ENCODE measurements at places on chromosomes 16 and 17.

GRCh38 chr17:61202564-61202963 is 197.1 kb upstream of the TBX2 start:
- DNase-seq: no peak

- no peak for DNase-seq
These were observed 396.1 kb downstream of the SOX9 start for GRCh38 chr17:72516772-72517399.

GRCh38 chr17:37148156-37148555 is 199.4 kb downstream of the AATF start:
- no peak for DNase-seq

DNA sequence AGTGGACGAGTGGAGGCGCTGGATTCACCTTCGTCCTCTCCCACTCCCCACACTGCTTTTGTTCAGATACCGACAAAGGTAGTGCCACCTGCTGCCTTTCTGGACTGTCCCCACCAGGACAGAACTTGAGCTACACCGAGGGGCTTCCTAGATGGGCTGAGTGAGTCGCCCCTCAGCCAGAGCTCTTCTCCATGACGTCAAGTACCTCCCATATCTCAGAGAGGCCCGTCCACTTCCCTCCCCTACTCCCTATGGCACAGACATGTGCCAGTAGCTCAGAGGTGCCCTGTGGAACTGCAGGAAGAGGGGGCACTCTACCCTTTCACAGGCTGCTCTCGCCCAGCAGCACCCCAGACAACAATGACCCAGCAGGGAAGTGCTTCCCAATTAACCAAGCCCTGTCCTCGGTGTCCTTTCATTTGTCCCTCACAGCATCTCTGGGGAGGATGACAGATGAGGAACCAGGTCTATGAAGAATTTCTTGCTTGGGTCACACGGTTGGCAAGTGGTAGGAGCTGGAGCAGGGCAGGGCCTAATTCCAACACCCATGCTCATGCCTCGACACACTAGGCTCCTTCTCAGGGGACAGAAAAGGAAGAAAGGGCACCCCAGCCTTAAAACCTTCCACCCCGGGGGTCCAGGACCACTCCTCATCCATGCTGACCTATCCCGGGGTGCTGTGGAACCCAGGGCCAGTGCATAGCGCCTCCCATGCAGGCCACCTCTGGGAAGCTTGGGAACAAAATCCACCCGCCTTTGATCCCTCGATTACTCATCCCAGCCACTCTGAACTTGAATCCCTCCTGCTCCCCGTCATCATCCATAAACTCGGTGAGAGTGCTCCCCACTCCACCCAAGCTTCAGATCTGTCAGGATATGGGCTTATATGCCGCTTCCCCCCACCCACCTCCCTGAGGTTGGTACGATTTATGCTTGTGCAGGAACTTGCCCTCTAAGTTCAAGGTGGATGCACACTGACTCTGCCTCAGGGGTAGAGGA is 51.7 kb downstream of the WNT3 start:
- DNase-seq: no peak

- no peak for DNase-seq
These were observed 16.3 kb downstream of the PIK3R5 start for GRCh38 chr17:8949061-8949661.

- no peak for DNase-seq
These were observed 56.9 kb upstream of the BRD7 start for GRCh38 chr16:50425648-50426047.

DNA sequence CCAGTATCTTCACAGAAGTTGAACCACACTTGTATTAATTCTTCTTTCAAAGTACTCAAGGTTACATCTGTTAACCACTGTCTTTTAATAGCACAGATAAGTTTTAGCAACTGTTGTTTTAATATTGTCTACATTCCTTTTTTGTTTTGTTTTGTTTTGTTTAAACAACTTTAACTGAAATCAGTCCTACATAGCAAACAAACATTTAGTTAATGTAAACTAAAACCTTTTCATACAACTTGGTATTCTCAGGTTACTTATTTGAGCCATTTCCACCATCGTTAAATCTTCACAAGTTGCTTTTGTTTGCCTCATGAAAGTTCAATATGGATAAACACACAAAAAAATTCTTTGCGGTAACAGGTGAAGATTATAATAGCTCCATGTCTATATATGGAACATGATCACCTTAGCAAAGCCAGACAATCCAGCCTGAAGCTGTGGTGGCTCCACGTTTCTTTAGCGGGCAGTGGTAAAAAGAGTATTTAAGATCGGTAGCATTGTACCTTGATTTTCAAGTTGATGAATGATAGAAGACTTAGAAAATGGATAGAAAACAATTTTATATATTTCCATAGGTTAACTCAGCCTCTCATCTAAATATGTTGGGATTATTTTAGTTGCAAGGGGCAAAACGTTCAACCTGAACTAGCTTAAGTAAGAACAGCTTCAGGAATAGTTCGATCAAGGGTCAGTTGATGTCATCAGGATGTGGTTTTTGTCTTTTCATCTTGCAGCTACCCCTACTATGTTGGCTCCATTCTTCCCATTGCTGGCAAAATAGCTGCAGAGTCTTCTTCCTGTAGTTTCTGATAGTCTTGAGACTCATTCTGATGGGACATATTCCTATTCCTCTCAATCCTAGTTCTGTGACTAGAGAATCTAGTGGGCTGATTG is 182.8 kb downstream of the FTO start:
- no peak for DNase-seq

DNA sequence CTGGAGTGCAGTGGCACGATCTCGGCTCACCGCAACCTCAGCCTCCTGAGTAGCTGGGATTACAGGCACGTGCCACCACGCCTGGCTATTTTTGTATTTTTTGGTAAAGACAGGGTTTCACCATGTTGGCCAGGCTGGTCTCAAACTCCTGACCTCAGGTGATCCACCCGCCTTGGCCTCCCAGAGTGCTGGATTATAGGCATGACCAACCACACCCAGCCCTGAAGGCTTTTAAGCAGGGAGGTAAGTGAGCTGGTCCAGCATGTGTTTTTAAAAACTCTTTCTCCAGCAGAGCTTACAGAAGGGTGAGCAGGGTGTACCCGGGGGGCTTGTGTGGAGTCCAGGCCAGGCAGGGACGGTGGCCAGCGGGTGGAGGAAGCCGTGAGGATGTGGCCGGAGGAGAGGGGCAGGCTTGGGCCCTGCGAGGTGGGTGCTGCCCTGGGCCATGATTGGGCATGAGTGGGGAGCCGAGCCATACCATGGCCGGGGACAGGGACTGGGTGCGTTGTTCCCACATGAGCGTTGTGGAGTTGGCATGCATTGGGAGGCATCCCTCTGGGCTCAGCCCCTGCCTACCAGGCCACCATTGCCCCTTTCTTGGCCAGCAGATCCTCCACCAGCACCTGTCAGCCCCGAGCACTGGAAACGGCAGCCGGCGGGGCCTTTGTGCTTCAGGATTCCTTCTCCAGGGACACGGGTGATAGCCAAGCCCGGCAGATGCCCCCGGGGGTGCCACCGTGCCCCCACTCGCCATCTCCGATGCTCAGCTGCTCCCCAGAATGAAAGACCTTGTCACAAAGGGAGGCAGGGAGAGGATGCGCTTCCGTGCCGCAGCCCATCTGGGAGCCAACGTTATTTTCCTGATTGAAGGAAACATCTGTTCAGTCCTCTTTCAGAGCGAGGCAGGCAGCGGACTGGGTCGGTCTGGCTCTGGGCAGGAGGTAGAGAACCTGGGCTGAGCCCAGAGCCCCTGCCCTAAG is 64.5 kb downstream of the RAI1 start:
- DNase-seq: no peak

- no peak for DNase-seq
These were observed 13.2 kb downstream of the LSM12 start for GRCh38 chr17:44053125-44053872.

GRCh38 chr17:12047681-12048376 is 27.2 kb downstream of the MAP2K4 start:
- DNase-seq: no peak

GRCh38 chr16:22675745-22676540 is 138.0 kb upstream of the HS3ST2 start:
- no peak for DNase-seq

- DNase-seq: no peak
These were observed at the start of gene HID1 for GRCh38 chr17:74972107-74972972. Gene HID1, minus strand, starts transcription at chr17:74972759. Its CDS starts 103 bp downstream, at chr17:74972656.

DNA sequence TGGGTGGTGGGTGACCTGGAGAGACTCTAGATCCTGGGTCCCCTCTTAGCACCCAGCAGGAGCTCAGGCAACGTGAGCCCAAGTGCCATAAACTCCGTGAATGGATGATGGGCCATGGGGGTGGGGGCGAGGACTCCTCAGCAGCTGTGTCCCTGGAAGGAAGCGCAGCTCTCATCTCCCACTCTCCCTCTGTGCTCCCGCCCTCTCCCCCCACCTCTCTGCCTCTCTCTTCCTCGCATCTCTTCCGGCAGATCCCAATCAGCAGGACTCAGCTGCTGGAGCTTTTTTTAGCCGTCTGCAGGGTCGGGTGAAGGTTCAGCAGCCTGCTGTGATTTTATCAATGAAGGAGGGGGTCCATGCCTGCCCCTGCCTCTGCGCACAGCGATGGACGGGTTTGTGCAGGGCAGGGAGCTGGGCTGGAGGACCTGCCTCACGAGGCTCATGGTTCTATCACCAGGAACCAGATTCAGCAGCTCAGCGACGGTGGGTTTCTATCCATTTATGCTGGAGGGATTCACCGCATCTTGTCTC is 8.3 kb downstream of the CCR7 start:
- no peak for DNase-seq

DNA sequence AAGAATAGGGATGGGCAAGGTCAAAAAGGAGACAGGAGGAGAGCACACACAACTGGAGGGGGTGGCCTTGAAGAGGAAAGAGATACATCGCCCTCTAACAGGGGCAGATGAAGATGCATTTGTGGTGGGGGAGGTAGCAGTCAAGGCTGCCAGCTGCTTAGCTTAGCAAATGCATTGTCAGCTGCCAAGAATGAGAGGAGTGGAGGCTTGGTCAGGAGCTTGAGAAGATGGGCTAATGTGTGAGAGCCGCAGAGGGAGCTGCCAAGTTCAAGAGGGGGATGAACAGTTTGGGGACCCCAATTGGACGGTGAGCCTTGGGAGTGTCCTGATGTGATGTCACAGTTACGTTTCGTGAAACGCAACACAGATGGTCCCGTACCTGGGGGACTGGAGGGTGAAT is 28.9 kb upstream of the GNA13 start:
- no peak for DNase-seq

GRCh38 chr16:67112591-67113399 is 3.1 kb downstream of the PHAF1 start:
- DNase-seq: no peak

- no peak for DNase-seq
These were observed 10.9 kb downstream of the CACNB1 start for GRCh38 chr17:39186481-39187002.

DNA sequence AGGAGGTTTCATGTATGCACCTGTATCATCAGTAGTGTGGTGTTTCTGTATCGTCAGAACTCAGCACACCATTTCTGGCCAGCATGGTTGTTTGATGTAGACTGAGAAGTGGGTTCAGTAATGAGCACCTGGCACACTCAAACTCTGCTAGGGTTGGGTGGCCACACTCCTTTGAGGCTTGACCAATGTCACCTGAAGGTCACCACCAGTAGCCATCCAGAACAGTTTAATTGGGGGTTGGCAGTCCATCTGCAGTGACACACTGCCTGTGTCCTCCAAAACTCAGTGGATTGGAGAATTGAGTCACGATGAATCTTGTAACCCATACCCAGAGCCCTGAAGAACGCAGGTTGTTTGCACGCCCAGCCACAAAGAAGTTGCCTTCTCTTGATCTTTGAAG is 86.8 kb upstream of the HSBP1 start:
- DNase-seq: no peak

GRCh38 chr17:66904760-66905624 is 59.5 kb upstream of the CACNG4 start:
- no peak for DNase-seq

DNA sequence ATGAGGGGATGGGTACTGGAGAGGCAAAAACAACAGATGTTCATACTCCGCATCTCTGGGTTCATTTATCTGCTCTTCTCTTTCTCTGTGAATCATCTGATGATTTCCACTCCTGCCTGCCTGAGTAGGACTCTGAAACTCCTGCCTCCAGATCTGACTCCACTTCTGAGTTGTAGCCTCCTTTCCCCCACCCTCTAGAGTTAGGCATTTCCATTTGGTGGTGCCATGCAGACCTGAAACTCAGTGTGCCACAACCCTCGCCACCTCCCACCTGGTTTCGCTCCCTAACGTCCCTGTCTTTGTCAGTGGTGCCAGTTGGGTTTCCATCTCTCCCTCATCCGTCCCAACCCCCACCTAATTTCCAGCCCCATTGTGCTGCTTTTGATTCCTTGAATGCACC is 126.2 kb downstream of the PRKCB start:
- no peak for DNase-seq

DNA sequence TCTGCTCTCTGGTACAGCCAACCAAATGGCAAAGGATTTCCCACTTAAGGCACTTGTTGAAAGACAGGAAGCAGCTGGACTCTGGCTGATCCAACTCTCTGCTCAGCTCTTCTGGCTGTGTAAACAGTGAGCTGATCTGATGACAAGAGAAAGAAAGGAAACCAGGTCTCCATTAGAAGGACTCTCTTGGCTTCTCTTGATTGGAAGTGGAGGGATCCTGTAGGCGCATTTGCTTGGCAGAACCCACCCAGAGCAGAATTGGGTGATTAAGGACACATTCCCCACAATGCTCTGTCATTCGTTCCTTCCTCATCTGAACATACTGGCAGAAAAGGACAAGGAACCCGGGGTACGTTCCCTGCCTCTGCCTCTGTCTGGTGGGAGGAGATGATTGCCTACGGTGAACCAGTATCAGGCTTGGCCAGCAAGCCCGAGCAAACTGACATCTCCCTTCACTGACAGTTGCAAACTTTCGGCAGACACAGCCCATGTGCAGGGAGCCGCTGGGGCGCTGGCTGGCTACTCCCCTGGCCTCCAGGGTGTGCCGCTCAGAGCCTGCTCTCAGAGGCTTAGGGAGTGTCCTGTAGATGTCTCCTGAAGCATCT is 29.1 kb downstream of the LDHD start:
- peak; percentile 65 for DNase-seq

DNA sequence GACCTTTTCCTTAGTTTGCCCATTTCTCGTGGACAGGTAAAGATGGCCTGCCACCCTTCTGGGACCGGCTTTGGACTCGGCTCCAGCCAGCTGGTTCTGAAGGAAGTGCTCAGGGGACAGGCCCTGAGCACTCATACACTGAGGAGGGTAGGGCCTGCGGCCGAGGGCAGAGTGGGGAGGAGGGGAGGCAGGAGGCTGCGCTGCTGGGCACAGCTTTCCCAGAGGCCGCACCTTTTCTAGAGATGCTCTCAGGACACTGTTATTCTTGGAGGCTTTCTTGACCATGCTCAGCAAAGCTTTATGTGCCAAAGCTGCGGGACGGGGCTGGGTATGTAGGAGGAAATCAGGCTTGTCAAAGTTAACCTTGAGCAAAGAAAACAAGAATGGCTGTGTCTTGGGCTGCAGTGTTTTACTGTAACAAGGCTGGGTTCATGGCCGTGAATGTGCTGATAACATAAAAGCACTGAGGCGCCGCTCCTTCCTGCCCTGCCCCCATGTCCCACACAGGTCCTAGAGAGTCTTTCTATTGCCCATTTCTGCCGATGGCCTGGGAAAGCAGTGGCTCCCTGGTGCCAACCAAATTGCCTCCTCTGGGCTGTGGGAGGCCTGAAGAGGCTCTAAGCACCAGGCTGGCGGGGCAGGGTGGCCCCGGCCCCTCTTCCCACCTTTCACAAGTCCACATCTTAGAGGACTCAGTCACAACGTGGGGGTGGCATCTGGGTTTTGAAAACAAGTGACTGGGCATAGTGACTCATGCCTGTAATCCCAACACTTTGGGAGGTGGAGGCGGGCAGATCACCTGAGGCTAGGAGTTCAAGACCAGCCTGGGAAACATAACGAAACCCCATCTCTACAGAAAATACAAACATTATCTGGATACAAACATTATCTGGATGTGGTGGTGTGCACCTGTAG is 22.3 kb upstream of the TIMP2 start:
- DNase-seq: no peak

- no peak for DNase-seq
These were observed 15.6 kb upstream of the BCAR1 start for GRCh38 chr16:75266738-75267630.

All from HFF-Myc (cell line).